ENCODE measurements at places on chromosomes 4 and X.

DNA sequence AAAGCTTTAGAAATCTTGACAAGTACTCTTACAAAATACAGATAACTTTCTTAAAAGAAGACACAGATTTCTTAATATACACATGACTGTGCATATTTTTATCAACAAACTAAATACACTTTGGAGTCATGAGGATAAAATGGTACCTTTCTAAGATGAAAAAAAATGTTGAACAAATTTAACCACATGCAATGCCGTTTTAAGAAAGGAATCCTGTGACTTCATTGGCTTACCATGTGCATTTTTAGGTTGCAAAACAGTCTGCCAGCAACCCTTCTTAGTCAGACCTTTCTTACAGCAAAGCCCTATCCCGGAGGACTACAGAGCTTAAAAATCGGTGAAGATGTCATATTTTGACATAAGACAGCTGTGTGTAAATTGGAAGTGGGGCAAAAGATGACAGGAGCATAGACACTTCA lies 51.7 kb downstream of the GASK1B start:
- peak; percentile 97 for DNase-seq

GRCh38 chr4:113404841-113405240 lies 355.4 kb downstream of the ANK2 start:
- no peak for DNase-seq

DNA sequence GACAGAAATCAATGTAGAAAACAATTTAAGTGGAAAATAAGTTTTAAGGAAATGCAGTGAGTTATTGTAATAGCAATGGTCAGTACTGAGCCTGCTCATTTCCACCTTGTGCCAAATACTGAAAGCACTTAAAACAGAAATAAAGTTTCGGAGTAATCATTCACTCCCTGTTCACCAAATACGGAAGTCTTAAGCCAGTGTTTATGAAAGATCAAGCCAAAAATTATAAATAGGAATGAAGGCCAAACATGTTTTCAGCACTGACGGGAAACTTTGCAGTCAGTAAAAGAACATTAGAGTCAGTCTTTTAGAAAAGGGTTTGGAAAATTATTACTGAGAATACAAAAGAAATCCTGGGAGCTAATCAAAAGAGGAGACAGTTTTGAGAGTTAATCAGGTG lies 178.6 kb downstream of the DMD start:
- no peak for DNase-seq

- no peak for DNase-seq
Observed at GRCh38 chr4:14000091-14000814, 372.7 kb upstream of the BOD1L1 start.

DNA sequence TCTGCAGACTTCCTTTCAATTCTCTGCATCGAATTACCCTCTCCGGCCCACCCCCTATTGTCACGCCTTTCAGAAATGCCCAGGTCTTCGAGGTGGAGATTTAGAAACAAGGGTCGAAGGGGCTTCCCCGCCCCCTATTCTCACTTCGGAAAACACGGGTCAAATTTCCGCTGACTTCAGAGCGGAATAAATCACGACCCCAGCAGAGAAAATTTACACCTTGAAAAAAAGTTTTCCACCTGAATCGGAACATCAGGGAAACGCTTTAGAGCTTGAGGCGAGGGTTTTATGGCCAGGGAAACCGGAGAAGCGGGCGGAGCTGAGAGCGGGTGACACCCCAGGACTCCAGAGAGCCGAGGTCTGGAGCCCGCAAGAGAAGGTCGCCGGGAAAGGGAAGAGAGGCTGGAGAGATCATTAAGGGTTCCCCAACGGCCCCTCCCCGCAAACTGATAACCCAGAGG lies 1.6 kb downstream of the SHISA3 start:
- DNase-seq = no peak

Measured in mesenchymal stem cell (in vitro differentiated cells and primary cell).